Hematopoietic multipotent progenitor cell treated with erythropoietin and hydrocortisone succinate and interleukin-3 and kit ligand, for 6 days (in vitro differentiated cells): ENCODE measurements at places on chromosomes 5 and 9.

- no peak for DNase-seq
Measured at GRCh38 chr5:39440192-39440957, 15.6 kb upstream of the DAB2 start.

- DNase-seq = no peak
Measured at GRCh38 chr5:110512266-110512665, 214.2 kb downstream of the TMEM232 start.

DNA sequence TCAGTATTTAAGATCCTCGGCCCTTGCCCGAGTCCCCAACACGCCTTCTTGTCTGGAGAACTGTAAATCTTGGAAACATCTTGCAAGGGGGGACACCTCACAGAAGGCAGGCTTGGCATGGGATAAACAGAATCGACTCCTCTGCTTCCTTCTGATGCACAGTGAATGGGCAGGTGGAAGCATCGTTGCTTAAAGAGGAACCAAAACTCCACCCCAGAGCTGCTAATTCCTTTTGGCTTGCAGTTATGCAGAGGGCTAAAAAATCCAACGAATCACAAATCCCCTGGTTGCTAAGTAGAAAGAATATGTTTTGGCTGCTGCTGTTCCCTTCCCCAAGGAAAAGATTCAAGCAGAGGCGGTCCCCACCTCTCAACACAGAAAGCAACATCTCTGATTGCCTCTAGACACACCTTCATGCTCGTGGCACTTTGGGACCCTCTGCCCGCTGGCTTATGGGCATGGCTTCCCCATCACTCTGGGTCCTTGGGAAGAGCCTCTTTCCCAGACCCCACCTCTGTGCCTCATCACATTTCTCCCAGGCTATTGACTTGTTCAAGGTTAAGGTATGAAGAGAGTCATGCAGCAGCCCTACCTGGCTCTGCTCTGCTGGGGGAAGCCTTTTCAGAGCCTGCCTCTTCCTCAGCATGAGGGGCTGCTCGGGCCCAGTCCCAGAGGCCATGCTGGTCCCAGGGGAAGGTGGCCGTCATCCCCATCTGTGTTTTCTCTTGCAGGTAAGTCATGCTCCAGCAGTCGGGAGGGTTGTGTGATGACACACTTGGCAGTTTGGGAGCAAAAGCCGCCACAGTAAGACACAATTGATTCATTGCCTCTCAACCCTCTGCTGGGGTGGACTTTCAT lies 137.1 kb downstream of the KCNIP1 start:
- DNase-seq = no peak

- DNase-seq = no peak
Measured at GRCh38 chr9:100202806-100203205, 103.8 kb downstream of the INVS start.

- peak; percentile 10 for DNase-seq
Measured at GRCh38 chr5:74182603-74183002, 457.9 kb downstream of the ENC1 start.

DNA sequence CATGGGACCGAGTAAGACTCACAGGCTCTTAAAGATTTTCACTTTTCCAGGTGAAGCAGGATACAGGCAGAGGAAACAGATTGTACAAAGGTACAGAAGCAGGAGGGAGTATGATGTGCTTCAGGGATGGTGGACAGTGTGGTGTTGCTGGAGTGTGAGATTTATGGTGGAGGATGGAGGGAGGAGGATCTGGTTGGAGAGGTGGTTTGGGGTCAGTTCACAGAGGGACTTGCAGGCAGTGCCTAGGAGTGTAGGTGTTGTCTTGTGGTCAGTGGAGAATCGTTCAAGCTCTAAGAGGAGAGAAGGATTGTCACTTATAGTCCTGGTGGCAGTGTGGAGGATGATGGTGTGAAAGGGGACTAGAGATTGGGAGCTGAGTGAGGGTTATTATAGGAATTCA lies 11.8 kb downstream of the RALGPS1 start:
- no peak for DNase-seq

- peak; percentile 59 for DNase-seq
Measured at GRCh38 chr9:127915325-127915752, 1.5 kb downstream of the ST6GALNAC4 start.

GRCh38 chr9:20252778-20253177 lies 369.5 kb downstream of the MLLT3 start:
- no peak for DNase-seq

DNA sequence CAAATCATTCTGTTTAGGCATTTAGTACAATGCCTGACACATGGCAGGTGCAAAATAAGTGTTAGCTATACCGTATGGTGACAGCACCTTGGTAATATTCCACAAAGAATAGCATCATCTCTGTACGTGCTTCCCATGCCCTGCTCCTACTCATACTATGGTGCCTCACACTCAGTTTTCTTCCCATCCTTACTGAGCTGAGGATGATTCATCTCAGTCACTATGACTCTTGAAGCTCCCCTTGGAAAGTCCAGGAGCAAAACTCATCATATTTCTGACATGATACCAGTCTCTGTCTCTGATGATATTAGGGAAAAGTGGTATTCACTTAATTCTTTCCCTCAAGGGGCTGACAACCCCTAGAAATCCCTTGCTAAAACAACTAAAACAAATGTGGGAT lies 423.3 kb downstream of the EFNA5 start:
- DNase-seq = no peak

- peak; percentile 78 for DNase-seq
Measured at GRCh38 chr5:157930710-157931109, 71.8 kb upstream of the CLINT1 start.

- no peak for DNase-seq
Measured at GRCh38 chr5:172959824-172960799, 888 bp downstream of the RPL26L1 start.

GRCh38 chr9:12794101-12794799 lies 19.4 kb downstream of the LURAP1L start:
- DNase-seq = no peak

GRCh38 chr5:66922881-66923280 lies 273.7 kb downstream of the CD180 start:
- DNase-seq = no peak

- no peak for DNase-seq
Measured at GRCh38 chr5:143030349-143030748, 260.2 kb downstream of the ARHGAP26 start.

DNA sequence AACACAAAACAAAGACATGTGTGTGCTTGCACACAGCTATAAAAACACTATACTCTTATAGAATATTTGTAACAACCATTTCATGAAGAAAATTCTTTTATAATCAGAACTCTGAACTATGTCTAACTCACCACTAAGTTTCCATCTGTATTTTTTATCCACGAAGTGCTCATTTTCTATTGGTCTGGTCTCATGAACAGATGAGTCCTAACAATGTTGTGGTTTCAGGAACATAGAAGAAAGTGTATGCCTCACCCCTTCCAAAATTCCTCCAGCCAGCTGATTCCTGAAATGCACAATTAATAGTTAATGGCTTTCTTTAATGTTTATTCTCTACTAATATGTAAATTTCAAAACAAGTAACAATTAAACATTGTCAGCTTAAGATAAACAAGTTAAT lies 325.3 kb upstream of the GRAMD2B start:
- DNase-seq = no peak

GRCh38 chr5:174951151-174951780 lies 226.9 kb downstream of the MSX2 start:
- DNase-seq = peak; percentile 83
